ENCODE measurements at places on chromosomes 6 and 20. TPM values are rescaled to one million over a fixed set of nuclear protein-coding genes. Genes with fewer than 3 reads are reported as not detected.

Gene SPTLC3
- 3.6 TPM for total RNA-seq

Gene SUMO4
- total RNA-seq: 0.37 TPM

Gene MICAL1
- 8.7 TPM for total RNA-seq

Gene REM1
- 2.0 TPM for total RNA-seq

Gene SMPD2
- total RNA-seq: 3.3 TPM

Gene B3GAT2
- 0.09 TPM for total RNA-seq

DNA sequence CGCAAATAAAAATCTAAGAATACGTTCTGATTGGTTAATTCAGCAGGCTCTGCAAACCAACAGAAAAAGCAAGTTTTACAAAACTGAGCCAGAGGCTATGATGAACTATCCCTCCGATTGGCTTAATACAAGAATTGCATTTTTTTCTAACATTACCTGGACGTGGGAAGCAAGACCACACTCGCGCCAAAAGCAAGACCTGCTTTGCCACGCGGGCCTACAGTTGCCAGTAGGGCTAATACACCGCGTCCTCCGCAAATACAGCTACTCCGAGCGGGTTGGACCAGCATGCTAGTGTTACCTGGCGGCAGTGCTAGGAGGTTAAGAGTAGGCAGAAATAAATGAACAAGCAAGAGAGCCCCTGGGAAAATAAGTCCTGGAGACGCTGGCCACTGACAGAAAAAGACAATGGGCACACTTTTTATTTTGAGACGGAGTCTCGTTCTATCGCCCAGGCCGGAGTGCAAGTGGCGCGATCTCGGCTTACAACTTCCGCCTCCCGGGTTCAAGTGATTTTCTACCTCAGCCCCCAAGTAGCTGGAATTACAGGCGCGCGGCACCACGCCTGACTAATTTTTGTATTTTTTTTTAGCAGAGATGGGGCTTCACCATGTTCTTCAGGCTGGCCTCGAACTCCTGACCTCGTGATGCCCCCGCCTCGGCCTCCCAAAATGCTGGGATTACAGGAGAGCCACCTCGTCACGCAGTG lies 131.9 kb upstream of the BTN3A2 start:
- DNase-seq: no peak

DNA sequence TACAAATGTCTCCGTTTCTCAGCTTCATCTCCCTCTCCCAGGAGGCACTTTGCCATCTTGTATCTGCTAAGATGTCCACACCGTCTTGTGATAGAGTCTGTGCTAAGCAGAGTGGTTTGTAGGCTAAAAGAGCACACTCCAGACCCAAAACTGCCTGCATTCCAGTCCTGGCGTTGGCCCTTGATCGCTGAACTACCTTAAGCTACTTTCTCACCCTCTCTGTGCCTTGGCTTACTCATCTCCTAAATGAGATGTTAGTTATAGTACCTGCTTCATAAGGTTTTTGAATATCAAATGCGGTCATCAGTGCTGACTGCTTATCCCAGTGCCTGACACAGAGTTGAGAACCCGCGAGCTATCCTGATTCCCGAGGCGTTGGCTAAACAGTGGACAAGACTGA lies 14.0 kb downstream of the CASS4 start:
- DNase-seq: no peak
